SW 1271 (cell line): ENCODE measurements at places on chromosomes 7 and 10.

GRCh38 chr7:73681031-73681430 is 2.2 kb downstream of the DNAJC30 start:
- no peak for DNase-seq

GRCh38 chr7:39702133-39702532 is 78.8 kb downstream of the RALA start:
- no peak for DNase-seq

GRCh38 chr7:14381936-14382335 is 392.5 kb upstream of the ETV1 start:
- no peak for DNase-seq

GRCh38 chr7:91264924-91265681 is 870 bp downstream of the FZD1 start:
- DNase-seq, result no peak

- no peak for DNase-seq
Observed at GRCh38 chr7:132532281-132532680, 44.0 kb downstream of the PLXNA4 start.

- no peak for DNase-seq
Observed at GRCh38 chr10:132445516-132446194, 48.7 kb downstream of the PWWP2B start.

- no peak for DNase-seq
Observed at GRCh38 chr7:88268051-88268450, 38.6 kb downstream of the STEAP4 start.

DNA sequence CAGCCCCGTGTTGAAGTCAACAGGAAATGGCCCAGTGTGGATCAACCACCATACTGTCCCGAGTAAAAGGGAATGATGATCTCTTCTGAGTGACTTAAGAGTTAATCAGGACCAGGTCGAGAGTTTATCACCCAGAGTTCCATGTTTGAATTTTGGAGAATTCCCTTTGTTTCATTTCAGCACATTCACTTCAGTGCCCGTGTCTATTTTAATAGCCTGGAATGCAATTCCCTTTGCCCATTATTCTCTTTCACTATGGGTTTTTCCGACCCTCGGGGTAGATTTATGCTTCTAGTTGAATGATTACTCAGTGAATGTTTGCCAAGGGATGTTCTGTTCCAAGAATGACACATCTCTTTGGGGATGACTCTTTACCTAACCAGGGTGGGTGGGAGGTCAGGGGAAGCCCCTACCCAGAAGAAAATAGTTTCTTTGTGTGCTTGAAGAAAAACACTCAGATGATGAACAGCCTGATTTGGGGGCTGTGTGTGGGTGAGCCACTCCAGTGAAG is 594.9 kb downstream of the INHBA start:
- DNase-seq, result no peak

DNA sequence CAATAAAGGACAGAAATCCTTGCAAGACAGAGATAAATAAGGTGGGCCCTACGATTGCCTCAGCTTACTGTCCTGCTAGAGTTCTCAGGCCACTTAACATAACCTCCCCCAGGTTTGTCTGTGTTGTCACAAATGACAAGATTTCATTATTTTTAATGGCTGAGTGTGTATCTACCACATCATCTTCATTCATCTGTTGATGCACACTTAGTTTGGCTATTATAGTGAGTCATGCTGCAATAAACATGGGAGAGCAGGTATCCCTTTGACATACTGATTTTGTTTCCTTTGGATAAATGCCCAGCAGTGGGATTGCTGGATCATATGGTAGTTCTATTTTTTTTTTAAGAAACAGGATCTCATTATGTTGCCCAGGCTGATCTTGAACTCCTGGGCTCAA is 60.6 kb downstream of the PRTFDC1 start:
- DNase-seq, result no peak

DNA sequence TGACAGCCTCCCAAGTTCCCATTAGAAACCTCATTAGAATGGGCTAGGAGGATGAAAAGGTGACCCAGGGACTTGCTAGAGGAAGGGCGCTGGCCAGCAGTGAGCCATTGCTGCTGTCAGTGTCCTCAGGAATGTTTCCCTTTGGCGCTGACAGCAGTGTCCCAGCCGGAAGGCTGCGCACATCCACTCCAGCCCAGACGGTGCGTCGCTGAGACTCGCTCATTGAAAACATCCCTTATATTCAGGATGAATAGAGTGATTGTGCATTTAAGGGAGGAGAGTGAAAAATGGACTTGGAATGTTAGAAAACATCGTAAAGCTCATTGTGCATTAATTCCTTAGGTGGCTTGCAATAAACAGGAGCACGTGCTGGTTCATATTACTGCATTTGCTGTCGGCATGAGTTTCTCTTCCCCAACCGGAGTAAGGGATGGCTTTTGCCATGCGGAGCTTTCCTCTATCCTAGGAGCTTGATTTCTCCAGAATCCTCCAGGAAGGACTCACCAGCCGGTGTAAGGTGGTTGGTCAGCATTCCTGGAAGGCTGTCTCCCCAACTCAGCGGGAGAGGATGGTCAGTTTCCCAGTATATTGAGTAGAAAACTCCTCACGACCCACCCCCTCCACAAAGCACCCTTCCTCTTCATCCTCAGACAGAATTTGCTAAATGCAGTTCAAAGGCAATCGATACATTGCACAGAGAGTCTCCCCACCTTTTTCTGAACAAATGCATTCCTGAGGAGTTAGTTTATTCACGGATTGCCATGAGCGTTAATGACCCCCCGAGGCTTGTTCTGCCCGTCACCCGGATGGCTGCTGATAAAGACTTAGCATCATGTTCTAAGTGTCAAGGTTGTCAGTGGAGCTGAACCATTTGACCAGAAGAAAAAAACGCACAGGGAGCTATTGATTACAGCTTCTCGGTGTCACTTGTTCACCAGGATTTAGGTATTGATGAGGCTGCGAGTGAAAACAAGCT is 201.8 kb downstream of the EBF3 start:
- DNase-seq, result no peak

DNA sequence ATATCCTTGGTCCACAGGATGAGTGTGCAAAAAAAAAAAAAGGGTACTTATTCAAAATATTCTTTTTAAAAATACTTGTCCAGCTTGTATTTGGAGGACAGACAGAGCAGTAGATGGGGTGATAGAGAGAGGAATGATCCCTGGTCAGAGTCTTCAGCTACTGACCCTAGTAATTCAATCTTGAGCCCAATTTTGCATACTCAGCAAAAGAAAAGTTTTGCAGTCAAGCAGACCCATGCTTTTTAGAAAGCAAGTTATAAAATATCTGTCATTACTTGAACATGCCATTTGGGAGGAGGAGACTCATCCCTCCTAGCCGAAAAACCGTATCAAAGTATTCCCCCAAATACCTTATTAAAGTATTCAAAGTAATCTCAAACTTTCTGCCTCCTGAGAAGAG is 585.0 kb downstream of the KCNMA1 start:
- DNase-seq, result no peak

GRCh38 chr7:7819442-7820247 is 101.2 kb upstream of the RPA3 start:
- DNase-seq, result no peak

DNA sequence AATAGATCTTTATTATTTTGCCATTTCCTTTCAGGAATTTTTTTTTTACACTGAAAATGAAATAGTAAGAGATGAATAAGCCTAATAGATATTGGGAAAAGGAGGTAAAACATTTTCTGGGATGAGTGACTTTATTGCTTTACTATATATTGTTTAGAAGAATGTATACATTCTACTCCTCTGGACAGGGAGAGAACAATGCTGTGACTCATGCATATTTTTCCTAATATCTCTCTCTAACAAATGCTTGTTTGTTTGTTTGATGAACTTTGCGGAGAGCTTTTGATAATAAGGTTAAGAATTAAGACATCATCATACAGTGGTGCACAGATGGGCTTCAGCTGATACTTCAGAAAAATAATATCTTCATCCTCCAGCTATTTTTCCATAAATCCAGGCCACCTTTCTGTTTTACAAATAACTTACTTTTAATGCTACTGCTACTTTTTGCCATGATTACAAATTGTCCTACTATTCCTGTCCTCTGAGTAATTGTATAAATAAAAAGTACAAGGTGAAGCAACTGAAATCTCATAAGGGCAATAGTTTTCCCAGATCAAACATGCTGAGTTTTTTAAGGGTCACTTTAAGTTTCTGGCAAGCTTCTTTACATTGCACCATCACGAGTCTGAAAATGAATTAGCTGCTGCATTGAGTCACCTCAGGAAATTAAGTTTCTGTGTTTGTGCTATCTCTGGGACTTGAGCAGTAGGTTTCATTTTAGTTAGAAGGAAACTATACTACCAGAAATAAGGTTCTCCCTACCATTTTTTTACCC is 207.3 kb upstream of the POT1 start:
- DNase-seq, result no peak

- DNase-seq, result no peak
Observed at GRCh38 chr10:125547010-125547650, 135.8 kb downstream of the TEX36 start.

DNA sequence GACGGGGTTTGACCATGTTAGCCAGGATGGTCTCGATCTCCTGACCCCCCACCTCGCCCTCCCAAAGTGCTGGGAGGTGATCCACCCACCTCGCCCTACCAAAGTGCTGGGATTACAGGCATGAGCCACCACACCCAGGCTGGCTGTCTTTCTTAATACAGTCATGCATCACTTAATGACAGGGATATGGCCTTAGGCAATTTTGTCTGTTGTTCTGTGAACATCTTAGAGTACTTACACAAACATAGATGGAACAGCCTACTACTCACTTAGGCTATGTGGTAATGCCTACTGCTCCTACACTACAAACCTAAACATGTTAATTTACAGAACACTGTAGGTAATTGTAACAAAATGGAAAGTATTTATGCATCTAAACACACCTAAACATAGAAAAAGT is 106.6 kb upstream of the KCNMA1 start:
- DNase-seq, result no peak

- no peak for DNase-seq
Observed at GRCh38 chr10:133257489-133258065, 19.1 kb downstream of the ADAM8 start.

DNA sequence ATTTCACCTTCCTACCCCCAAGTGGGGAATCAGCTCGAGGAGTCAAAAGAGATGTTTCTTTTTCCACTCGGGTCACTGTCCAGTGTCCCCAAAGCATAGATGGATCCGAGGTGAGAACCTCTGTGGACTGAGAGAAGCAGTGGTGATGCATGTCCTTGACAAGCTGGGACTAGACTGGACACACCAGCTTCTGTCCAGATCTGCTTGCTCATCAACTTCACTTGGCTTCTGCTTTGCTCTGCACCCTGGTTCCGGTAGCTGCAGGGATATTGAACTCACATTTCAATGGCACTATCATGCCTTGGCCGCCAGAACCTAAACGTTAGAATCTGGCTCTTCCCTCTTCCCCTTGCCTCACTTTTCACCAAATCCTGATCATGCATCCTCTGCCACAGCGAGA is 50.3 kb upstream of the CXCL12 start:
- DNase-seq, result no peak

DNA sequence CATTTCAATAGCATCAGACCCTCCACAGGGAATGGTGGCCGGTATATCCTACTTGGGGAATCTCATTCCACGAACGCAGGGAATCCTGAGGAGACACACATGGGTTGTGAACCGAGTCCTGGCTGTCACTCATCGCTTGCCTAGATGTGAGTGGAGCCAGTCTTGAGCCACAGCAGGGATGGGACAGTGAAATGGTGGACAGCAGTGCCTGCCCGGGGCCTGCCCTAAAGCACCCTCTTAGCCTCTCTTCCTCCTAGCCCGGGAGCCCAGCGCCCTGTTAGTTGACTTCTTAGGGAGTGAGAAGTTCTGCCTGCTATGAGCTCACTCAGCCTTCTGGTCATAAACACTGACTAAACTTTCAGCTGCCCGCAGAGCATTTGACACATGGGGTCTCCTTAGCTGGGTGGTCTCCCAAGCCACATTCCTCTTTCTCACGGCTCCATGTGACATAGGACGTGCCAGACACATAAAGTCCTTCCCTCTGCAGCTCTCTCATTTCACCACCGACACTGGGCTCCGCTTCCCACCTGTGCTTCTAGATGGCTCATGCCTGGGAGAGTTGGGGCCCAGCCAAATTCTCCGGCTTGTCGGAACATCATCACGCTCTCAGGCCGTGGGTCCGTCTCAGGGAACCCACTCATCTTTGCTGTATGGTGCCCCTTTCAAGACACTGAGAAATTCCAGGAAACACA is 60.9 kb downstream of the TCERG1L start:
- DNase-seq, result no peak

DNA sequence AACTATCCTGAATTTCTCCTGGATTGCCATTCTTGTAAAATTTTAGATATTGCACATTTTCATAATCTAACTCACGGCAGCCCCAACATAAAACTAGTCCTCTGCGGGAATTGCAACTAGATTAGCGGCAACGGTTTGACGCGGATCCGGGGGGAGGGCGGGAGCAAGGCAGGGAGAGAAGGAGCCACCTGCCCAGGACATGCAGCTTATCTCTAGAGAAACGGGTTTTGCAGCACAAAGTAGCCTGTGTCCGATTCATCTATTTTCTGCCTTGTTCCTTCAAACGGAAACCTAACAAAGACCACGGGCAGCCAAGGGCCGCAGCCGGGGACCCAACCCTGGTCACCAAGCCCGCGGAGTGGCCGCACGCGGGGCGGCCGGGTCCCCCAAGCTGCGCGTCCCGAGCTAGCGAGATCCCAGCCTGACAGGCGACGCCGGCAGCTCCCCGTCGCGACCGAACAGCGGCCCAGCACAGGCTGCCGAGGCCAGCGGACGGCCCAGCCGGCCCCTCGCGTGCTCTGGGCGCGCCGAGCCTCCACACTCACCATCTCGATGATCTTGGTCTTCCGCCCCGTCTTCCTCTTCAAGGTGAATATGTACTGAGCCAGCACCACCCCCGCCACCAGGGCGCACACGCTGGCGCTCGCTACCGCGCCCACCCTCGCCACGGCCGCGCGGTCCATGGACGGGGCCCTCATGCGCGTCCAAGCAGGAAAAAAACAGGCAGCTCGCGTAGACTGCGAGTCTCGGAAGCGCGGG is at the start of gene NT5C3A:
NT5C3A (minus strand) TSS at position 754 of the 759 bp plus-strand sequence; CDS start at position 683, 71 bp downstream.
- DNase-seq, result peak; percentile 36

GRCh38 chr7:138564365-138564764 is 104.3 kb downstream of the TRIM24 start:
- DNase-seq, result no peak

DNA sequence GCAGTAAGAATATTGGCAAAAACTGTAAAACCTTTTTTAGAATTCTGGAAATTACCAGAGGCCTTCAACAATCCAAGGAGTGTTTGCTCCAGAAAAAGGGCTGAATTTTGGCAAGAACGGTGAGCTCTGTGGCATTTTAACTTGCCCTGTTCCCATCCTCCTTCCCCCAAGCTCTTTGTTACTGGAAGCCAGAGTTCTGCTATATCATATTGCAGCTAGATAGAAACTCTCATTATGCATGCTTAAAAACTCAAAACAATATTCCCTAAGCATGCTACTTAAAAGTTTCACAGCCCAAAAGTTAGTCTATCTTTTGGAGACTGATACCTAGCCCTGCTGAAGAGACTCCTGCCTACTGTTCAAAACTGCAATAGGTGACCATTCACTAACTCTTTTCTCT is 70.6 kb upstream of the GPR37 start:
- DNase-seq, result no peak

GRCh38 chr10:6553937-6554336 is 26.1 kb downstream of the PRKCQ start:
- DNase-seq, result no peak

- DNase-seq, result no peak
Observed at GRCh38 chr10:122236690-122237306, 34.3 kb upstream of the BTBD16 start.
